ENCODE measurements at places on chromosomes 11 and 22.

- no peak for ATAC-seq
Measured at GRCh38 chr11:102279641-102280170, 37.6 kb upstream of the BIRC3 start.

- no peak for ATAC-seq
Measured at GRCh38 chr11:118895093-118896039, 11.7 kb downstream of the CXCR5 start.

GRCh38 chr11:134142536-134142935 is 73.7 kb downstream of the JAM3 start:
- ATAC-seq = no peak

DNA sequence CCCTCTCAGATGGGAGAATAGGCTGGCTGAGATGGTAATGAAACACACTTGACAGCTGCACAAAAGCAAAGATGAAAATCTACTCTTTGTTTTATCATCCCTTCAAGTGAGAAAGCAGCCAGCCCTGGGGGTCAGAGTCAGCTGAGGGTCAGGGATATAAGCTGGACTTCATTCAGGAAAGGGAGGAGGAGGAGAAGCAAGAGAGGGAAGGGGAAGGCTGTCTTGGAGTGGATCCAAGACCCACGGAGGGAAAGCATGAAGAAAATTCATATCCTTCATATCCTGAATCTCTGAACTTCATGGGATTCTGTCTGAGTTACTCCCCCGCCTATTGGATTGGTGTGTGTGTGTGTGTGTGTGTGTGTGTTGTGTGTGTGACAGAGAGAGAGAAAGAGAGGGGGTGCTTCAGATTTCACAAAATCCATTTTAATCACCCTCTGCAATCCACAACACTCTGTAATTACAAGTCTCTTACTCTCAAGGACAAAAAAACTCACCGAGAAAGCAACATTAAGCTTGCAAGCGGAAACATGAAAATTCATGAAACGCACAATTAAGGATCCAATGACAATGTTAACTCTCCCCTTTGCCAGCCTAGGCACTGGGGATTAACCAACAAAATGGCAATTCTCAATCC is 327.7 kb downstream of the TENM4 start:
- ATAC-seq = no peak

GRCh38 chr11:5123802-5124521 is 14.2 kb downstream of the OR52A5 start:
- ATAC-seq = peak; percentile 53

- ATAC-seq = peak; percentile 29
Measured at GRCh38 chr22:18095101-18095805, 15.4 kb upstream of the TUBA8 start.

Data from gastroesophageal sphincter (tissue), 4 donors.